NCI-H774 (cell line): ENCODE measurements at places on chromosomes 5 and 9.

DNA sequence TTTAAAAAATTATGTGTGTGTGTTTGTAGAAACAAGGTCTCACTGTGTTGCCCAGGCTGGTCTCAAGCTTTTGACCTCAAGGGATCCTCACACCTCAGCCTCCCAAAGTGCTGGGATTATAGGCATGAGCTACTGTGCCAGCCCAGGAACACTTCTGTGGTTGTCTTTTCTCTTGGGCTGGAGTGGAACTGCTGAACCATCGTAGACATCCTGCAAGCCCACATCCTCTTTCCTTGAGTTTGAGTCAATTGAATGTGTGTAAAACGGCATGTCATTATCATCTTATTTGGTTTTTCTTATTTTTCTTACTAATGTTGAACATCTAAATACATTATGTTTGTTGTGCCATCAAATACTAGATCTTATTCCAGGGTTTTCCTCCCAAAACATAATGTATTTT is 40.0 kb downstream of the EHMT1 start:
- no peak for DNase-seq

- no peak for DNase-seq
Measured at GRCh38 chr9:101226161-101226560, 158.6 kb downstream of the BAAT start.

DNA sequence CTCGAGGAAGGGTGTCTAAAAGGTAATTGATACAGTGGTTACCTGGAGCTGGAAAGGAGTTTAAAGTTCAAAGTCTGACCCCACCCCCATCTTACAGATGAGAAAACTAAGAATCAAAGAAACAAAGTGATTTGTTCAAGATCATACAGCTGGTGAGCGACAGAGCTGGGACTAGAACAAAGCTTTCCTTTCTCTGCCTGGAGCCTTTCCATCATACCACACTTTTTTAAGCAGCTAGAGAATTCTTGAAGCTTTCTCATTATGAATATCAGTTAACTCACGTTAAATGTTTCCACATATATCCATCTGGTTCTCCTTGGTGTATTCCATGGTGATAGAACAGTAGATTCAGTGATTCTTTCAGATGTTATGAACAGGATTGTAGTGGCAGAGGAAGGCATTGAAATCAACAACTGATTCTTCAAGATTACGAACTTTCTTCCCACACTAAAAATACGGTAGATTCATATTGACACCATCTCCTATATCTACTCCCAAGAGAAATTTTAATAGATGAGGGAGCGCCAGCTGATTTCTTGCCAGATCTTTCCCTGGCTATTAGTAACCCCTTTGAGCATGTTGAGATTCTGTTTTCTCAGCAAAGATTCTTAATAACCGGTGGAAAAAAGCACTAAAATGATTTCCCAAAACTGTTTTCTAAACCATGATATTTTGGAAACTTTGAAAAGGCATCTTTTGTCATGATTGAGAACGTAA is 233.7 kb downstream of the ADAMTSL1 start:
- DNase-seq, result no peak

DNA sequence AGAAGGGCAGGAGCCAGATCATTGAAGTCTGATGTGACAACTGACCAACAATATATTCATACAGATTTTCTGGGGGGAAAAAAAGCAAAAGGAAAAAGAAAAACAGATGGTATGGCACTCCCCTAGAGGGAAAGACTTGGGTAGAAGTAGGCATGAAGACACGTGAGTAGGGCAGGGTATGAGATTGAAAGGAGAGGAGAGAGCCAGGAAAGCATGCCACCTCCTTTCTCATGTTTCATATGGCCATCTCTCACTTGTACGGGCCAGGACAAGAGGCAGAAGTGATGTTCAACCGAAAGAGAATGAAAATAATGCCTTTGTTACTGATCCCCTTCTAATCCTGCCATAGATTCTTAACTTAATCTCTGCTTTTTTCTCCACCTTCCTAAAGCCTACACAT is 139.0 kb upstream of the ACTBL2 start:
- DNase-seq, result no peak
